Stimulated activated effector memory CD8-positive, alpha-beta T cell treated with anti-CD3 and anti-CD28 coated beads, Interleukin-12 subunit alpha, Interleukin-12 subunit beta, amount 100 ng/mL, for 72 hours (primary cell): ENCODE measurements at places on chromosomes 4 and X.

- no peak for DNase-seq
These were observed 345.3 kb upstream of the LCORL start for GRCh38 chr4:18366892-18367291.

- DNase-seq = no peak
These were observed 201.0 kb upstream of the ARSJ start for GRCh38 chr4:114180481-114180880.

- DNase-seq = no peak
These were observed 331.5 kb upstream of the EMCN start for GRCh38 chr4:100849319-100849718.

- DNase-seq = no peak
These were observed 27.4 kb upstream of the DIPK2B start for GRCh38 chrX:45228126-45228525.

- DNase-seq = no peak
These were observed 4.2 kb downstream of the SLC30A9 start for GRCh38 chr4:41994461-41994985.

DNA sequence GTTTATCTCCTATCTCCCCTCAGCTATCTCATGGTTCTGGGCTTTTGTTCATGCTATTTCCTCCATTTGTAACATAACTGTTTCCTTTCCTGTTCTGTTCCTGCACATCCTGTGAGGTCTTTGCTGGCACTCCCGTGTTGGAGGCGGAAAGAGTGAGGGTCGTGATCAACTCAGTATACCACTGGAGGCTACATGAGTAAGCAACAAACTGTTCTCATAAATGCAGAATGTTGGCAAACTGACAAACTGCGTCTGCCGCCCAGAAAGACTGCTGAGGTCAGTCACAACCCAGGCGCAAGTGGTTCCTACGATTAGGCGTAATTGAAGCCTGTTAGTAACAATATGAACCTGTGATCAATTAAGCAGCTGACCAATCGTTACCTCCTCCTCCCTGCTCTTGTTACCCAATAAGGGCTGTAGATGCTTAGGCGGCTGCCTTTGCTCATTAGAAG is 48.8 kb downstream of the C4orf33 start:
- DNase-seq = no peak

- no peak for DNase-seq
These were observed 276.9 kb downstream of the PTTG2 start for GRCh38 chr4:38237139-38237538.

GRCh38 chr4:106864231-106864630 is 171.9 kb downstream of the DKK2 start:
- no peak for DNase-seq

DNA sequence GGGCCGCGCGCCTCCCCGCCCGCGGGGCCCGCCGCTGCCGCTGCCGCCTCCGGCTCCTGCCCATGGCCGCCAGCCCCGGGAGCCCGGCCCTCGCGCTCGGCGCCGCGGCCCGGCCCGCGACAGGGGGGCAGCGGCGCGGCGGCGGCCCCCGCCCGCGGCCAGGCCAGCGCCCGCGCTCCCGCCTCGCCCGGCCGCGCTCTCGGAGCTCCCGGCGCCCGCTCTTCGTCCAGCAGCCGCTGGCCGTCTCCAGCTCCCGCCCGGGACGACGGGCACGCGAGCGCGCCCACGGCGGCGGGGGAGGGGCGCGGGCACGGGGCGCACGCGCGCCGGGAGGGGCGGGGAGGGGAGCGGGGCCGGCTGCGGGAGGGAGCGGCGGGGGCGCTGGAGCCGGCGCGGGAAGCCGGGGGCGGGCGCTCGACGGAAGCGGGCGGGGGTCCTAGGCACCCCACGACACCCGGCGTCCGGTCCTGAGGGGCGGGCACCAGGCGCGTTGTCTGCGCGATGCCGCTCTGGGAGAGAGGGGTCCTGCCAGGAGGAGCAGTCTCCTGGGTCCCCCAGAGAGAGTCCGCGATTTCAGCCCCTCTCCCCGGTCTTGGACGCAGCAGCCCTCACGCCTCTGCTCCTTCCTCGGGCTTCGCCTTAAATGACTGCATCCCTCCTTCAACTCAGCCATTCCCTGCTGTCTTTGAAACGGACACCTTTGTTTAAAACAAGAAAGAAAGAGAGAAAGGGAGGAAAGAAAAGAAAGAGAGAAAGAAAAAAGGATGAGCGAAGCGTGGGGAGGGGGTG is 490 bp upstream of the PDZD4 start:
- no peak for DNase-seq

DNA sequence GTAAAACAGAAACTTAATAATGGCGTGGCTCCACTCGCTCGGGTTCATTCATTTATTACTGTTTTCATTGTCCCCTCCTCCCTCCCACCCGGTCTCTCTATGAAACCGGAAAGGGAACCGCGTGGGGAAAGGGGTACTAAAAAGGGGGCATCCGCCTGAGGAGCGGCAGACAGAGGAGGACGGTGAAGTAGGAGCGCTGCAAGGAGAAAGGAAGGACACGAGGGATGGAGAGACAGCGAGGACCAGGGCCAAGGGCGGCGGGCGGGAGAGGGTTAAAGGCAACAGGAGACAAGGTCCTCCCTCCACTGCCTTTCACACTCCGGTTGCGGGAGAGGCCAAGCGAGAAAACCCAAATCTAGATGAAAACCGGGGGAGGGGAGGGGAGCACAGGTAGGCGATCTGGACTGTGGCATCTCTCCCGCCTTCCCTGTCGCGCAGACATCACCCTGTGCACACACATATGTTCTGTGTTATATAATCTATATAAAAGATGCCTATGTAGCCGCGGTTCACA is 829 bp downstream of the ELOVL6 start:
- DNase-seq = peak; percentile 82

GRCh38 chr4:94359221-94359620 is 16.6 kb upstream of the HPGDS start:
- no peak for DNase-seq

GRCh38 chr4:56651056-56651350 is 30.1 kb downstream of the HOPX start:
- no peak for DNase-seq

DNA sequence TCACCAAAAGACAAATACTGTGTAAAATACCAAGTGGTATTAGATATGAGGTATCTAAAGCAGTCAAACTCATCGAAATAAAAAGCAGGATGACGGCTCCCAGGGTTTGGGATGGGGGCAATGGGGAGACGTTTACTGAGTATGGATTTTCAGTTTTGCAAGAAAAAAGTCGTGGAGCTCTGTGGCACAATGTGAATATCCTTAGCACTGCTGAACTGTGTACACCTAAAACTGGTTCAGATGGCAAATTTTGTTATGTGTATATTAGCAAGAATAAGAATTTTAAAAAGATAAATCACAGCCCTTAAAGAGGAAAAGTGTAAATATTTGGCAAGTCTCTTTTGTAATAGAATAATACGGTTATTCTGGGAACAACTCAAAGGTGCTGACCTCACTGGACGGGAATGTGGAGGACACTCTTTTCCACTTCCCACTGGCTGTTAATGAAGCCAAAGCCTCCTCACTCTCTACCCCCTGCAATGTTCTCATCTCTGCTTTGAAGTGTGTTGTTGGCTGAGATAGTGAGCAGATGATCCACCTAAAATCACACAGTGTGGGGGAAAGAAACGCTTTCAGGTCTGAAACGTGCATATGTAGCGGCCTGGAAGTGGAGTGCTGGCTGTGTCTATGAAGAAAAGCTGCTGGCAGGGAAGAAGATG is 49.2 kb downstream of the SEL1L3 start:
- DNase-seq = no peak

GRCh38 chrX:25001808-25002660 is 13.7 kb downstream of the ARX start:
- DNase-seq = no peak

DNA sequence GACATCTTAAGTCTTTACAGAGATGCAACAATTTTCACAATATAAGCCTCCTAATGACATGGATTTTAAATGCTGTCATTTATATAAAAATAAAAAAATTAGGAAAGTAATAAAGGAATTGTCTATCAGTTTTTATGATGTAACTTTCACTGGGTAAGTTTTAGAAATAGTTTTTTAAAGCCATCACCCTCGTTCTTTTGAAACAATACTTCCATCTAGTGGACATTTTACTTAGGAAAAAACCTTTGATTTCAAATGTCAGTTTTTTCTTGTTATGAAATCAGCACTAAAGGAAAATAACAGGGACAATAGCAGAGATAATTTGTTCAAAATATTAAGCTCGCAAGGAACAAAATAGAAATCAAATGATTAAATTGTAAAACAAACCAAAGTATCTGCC is 24.3 kb upstream of the NDNF start:
- DNase-seq = no peak

DNA sequence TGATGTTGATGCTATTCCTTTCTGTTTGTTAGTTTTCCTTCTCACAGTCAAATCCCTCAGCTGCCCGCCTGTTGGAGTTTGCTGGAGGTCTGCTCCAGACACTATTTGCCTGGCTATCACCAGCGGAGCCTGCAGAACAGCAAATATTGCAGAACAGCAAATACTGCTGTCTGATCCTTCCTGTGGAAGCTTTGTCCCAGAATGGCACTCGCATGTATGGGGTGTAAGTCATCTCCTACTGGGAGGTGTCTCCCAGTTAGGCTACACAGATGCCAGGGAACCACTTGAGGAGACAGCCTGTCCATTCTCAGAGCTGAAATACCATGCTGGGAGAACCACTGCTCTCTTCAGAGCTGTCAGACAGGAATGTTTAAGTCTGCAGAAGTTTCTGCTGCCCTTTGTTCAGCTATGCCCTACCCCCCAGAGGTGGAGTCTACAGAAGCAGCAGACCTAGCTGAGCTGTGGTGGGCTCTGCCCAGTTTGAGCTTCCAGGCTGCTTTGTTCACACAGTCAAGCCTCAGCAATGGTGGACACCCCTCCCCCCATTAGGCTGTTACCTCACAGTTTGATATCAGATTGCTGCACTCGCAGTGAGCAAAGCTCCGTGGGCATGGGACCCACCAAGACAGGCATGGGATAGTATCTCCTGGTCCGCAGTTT is 74.9 kb downstream of the SPIN3 start:
- no peak for DNase-seq

DNA sequence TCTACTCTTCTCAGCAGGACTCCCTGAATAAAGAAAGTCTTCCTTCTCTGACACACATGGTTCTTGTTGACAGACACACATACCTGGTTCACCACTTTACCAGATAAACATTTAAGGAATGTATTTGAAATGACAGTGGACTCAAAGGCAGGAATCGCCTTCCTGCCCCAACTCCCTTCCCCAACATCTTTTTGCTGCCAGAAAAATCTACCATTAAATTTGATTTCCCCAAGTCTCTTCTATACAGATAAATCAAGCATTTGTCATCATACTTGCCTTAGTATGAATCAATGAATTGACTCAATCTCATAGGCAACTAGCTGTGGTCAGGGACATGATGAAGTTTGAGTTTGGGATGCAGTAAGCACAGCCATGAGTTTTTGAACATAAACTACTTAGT is 23.3 kb upstream of the ANXA5 start:
- DNase-seq = no peak

- no peak for DNase-seq
These were observed 282.1 kb downstream of the GRIA2 start for GRCh38 chr4:157502656-157503055.

DNA sequence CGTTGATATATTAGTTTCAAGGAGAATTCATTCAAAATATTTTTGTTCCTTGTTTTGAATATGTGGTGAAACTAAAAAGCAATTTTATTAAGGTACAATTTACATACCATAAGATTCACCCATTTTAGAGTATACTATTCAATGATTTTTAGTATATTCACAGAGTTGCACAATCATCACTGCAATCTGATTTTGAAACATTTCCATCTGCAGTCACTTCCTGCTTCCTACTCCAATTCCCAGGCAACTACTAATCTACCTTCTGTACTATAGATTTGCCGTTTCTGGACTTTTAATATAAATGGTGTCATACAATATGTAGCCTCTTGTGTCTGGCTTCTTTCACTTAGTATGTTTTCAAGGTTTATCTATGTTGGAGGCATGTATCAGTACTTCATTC is 71.3 kb downstream of the SLC9A7 start:
- DNase-seq = no peak

DNA sequence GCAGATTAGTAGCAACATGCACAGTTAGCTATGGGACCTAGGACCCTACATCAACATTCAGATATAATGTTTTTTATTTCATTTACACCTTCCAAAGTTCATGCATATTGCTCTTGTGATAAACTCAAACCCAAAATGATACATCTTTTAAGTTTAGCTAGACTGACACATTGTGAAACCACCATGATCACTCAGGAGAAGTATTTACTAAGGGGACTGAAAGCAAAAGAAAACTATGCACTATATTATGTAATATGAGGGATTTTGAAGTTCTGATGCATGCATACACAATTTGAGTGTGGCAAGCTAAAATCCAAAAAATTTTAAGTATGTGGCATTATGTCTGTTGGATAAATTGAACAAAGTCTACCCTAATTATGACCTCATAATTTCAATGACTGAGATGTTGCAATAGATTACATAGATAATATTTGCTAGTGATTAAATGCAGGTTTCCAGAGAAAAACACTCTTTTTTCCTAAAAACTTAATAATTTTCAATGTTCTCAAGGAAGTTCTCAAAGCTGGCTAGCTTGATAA is 914.8 kb upstream of the GRIA3 start:
- DNase-seq = no peak

DNA sequence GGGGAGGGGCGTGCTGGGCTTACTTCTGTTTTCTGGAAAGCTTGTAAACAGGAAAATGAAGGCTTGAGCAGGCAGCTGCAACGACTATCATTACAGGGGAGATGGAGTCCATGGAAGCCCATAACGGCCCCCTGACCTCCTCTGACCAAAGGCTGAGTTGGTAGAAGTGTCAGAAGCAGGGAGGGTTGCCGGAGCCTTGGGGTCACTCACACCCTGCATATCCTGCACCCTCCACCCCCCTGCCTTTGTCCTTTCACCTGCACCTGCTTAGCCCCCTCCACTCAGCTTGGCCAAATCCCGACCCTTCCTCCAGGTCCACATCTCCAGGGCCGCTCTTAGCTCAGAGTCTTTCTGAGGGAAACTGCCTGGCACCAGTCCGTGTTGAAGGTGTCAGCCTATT is 12.5 kb upstream of the MSX1 start:
- no peak for DNase-seq

GRCh38 chrX:17654116-17654515 is 83.2 kb upstream of the SCML1 start:
- DNase-seq = no peak

- no peak for DNase-seq
These were observed 25.5 kb downstream of the GPAT3 start for GRCh38 chr4:83561381-83561780.

GRCh38 chr4:165335163-165335703 is 7.8 kb downstream of the MSMO1 start:
- DNase-seq = no peak

DNA sequence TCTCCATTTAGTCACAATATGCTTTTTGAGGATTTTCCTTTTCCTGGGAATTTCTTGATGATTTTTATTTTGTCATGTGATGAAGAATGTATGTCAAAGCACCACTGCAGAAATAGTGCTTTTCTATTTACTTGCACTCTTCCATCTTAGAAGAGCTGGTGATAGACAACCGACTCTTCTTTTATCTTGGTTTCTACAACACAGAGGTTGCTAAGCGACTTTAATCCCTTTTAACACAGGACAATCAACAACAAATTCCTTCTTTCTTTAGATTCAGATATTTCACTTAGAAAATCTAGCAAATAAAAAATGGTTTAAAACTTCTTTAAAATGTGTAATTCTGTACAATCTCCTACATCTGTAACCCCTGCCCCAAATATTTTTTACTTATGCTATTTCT is 34.6 kb downstream of the TET2 start:
- DNase-seq = no peak
